ENCODE measurements at places on chromosomes 7 and 10.
A peak's percentile ranks its signal among the peaks of the same experiment; 100 is the strongest.

- DNase-seq, result no peak
These were observed 68.9 kb upstream of the NMT2 start for GRCh38 chr10:15237351-15237750.

DNA sequence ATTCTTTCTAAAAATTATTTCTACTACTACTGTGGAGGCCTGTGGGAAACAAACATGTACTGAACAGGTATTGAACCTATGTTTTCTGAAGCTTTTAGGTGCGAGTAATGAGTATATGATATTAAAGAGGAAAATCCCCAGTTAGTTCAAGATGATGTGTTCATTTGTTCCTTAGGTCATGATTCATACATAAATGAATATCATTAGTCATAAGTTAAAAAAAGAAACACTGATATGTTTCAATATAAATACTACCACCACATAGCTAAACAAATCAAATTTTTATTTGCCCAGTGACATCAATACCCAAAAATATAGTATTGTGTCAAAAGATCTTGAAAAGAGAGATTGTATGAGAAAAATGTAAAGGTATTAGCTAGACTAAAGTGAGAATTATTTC is 210.7 kb upstream of the GNAI1 start:
- no peak for DNase-seq

GRCh38 chr10:49367600-49367999 is 28.3 kb downstream of the DRGX start:
- no peak for DNase-seq

- DNase-seq, result no peak
These were observed 36.3 kb upstream of the TOMM7 start for GRCh38 chr7:22858640-22859561.

GRCh38 chr7:80372415-80372814 is 139.4 kb downstream of the GNAT3 start:
- DNase-seq, result no peak

- no peak for DNase-seq
These were observed at the start of gene CLDN3 for GRCh38 chr7:73770002-73770859. Gene CLDN3 (minus strand): TSS chr7:73770270. CDS start chr7:73770049, 221 bp downstream.

DNA sequence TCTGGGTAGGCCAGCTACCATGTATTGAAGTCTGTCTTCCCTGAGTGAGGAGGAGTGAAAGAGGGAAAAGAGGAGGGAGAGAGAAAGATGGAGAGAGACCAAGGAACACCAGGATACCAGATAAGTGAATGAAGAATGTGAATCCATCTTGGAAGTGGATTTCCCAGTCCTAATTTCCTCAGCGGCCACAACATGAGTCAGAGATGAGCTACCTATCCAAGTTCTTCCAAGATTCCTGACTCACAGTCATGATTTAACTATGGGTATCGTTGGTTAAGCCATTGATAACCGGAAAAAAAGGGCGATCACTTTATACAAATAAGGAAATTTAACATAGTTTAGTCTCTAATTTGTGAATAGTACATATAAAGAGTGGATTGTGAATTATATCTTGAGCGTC is 561.8 kb downstream of the ATRNL1 start:
- no peak for DNase-seq

- no peak for DNase-seq
These were observed 19.0 kb upstream of the PFKP start for GRCh38 chr10:3048119-3049019.

DNA sequence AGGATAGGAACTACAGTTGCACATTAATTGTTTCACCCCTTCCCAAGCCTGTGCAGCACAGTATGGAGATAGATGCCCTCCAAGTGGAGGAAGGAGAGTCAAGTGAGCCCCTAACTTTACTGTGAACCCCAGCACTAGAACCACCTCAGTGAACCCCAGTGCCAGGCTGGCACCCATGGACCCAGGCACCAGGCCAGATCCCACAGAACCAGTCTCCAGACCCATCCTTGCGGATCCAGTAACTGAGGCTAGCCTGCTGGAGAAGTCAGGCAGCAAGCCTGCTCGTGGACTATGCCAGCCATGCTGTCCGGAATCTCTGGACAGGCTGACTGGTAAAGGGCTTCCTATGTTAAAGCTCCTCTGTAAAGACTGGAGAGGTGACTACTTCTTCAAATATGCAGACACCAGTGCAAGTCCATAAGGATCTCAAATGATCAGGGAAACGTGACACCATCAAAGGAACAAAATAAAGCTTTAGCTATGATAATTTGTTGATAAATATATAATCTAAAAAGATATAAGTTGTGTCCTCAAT is 27.7 kb downstream of the SHOC2 start:
- no peak for DNase-seq

- no peak for DNase-seq
These were observed 136.6 kb downstream of the PRKAG2 start for GRCh38 chr7:151740081-151740851.

- no peak for DNase-seq
These were observed 55.3 kb downstream of the CH25H start for GRCh38 chr10:89151857-89152256.

DNA sequence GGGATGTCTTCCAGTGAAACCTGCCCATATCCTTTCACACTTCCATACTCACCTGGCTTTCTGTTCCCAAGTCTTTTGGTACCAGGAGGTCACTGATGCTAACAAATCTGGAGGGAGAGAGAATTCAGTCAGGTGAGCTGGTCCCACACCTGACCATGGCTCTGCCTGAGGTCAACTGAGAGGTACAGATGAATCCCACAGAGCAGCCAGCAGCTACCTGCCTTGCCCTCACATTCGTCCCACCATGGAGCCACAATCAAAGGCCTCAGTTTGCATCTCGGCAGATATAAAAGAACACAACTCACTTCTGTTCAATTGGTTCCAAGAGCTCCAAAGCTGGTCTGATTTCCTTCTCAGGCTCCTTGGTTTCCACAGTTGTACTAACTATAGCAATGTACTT is 47.0 kb downstream of the GDI2 start:
- no peak for DNase-seq

DNA sequence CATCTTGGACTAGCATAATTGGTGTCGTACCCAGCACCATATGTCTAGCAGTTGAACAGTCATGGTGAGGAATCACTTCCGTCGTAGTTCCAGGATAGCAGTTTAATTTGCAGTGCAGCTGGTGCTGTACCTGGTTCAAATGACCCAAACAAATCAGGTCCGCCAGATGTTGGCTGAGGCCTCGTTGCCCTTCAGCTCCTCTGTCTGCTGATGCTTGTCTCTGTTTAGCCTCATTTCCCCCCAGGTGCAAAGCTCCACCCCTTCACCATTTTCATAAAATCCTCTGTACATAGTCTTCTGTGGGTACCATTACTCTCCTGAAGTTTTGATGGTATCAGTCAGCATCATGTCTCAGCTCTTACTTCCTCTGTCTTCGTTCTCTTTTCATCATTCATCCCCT is 35.1 kb downstream of the UMAD1 start:
- no peak for DNase-seq

- no peak for DNase-seq
These were observed 28.2 kb downstream of the TSPAN15 start for GRCh38 chr10:69479240-69480067.

GRCh38 chr10:36479073-36479472 is 646.3 kb upstream of the ANKRD30A start:
- DNase-seq, result no peak

DNA sequence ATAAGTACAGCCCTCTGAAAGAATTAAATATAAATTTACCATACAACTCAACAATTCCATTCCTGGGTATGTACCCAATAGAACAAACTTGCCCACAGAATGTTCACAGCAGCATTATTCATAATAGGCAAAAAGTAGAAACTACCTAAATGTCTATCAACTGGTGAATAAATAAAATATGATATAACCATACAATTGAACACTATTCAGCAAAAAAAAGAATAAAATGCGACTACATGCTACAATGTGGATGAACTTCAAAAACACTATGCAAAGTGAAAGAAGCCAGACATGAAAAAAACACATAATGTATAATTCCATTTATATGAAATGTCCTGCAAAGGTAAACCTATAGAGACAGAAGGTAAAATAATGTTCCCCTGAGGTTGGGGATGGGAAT is 2.0 kb upstream of the CPN1 start:
- no peak for DNase-seq

DNA sequence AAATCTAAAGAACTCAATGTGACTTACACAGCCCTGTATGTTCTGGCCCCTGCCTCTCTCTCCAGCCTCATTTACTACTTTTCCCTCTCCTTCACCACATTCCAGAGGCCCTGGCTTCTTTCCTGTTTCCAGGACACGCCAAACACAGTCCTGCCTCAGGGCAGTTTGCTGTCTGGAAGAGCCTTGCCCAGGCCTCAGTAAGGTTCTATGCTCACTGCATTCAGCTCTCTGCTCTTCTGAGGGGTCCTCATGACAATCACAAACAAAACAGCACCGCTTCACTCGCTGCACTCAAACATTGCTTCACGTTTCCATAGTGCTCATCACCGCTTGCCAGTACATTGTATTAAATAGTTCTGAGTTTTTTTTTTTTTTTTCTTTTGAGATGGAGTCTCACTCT is 35.1 kb upstream of the GARS1 start:
- DNase-seq, result no peak

GRCh38 chr10:110793128-110793812 is 78.5 kb upstream of the PDCD4 start:
- DNase-seq, result no peak

DNA sequence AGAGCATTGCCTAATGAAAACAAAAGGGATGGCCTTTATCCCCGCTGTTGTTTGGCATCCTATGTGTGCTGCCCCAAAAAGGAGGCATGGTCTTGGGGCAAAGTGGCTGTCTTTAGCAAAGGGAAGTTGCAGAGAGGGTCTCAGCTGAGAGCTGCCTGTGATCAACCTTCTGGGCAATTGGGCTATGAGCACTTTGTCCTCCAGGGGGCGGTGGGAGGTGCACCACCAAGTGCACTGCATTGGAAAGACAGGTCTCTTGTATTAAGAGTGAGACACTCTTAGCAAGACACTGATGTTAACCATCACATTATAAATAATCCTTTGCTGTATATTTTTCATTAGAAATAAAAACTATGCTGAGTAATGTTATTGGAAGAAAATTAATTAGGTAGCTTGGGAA is 314.8 kb downstream of the POM121L12 start:
- no peak for DNase-seq

DNA sequence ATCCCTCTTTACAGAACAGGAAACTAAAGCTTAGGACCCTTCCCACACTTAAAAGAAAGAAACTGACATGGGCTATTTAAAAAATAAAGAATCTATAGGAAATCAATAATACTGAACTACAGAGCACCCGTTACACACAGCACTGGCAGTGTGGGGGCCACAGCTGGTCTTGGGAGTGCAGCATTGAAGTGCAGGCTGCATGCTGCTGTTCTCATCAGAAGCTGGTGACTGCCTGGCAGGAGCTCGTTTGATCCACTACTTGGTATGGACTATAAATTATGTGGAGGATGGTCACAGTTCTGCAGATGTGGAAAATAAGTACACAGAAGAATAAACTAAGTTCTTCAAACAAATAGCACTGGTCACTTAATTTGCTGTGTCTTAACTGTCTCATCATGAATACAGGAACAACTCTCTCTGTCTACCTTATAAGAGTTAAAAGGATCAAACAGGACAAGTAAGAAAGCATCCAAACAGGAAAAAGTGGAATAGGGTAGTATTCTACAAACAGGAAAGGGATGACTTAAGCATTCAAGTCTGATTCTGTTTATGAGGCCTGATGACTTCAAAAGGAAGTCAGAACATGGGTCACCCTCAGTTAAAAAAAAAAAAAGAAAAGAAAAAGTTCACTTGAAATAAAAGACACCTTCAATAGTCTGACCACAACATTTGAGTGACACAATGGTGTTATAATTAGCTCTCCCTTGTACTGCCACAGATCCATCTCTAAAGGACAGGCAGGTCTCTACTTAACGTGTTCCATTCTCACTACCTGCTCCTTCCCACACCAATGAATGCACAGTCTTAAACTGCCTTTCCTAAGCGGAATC is 21.0 kb downstream of the DOCK4 start:
- DNase-seq, result no peak

DNA sequence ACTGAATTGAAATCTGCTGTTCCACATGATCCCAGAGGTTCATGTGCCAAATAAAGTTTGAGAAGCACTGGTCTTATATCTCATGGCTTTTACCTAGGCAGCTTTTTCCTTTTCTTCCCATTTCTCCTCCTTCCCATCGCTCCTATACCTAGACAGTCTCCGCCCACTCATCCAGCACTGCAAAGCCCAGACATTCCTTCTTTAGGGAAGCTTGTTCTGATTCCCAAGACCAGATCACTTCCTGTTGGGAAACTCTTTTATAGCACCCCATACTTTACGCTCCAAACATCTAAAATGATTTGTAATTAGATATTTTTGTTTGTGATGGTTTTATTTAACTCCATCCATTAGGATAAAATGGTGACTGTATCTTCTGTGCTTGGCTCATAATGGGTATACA is 75.9 kb downstream of the BMPER start:
- no peak for DNase-seq

DNA sequence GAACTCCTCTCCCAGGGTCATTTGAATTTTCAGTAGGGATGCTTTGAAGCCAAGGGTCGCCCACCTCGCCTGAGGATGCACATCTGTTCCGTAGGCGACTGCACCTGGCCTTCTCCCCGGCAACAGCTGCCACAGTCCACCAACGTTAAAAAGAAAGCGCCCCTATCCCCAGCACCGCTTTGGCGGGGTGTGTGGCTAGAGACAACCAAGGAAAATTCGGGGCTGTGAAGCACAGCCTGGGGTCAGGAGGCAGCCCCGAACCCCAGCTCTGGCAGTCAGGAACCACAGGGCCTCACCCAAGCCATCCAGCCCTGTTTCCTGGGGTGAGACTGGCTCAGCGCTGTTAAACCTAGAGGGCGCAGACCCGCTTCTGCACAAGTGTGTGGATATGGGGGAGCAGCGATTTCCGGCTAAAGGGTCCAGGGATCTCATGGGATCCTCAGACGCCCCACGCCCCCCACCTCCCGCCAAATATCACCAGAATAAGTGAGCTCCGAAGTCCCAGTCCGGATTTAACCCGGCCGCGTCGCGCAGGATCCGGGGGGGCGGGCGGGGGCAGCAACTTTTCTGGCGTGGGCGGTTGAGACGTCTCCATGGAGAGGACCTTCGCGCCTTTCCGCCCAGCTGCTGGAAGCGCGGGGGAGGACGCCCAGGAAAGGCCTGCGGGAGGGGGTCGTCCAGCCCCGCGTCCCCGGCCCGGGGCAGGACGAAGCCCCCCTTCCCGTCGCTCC is 822 bp downstream of the ZC3HAV1L start:
- DNase-seq, result peak; percentile 16

DNA sequence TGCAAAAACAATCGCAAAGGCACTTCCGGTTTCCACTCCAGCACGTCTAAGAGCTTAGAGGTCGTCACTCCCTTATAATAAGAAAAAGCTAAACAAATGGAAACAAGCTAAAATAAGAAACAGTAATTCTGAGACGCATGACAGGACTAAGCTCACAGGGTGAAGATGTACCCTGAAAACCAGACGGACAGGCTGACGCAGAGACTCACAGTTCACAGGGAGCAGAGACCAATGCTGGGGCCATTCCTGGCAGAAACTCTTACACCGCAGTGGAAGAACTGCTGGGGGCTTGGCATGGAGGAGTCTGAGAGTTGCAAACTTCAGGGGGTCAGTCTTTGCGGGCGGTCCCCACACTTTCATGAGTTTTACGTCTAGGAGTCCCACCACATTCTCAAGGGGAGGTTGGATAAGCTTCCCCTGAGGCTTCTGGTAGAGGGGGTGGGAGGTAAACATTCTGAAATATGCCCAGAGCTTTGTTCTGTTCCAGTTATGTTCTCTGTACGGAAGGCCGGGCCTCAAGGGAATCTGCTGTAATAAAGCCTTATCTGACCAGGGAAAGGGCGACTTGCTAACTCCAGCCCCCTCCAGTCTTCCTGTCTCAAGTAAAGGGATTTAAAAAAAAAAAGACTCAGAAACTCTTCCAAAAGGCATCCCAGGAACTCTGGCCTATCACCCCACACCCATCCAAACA is 47.8 kb downstream of the BRI3 start:
- DNase-seq, result no peak
